ENCODE measurements at places on chromosomes 2 and 18.

DNA sequence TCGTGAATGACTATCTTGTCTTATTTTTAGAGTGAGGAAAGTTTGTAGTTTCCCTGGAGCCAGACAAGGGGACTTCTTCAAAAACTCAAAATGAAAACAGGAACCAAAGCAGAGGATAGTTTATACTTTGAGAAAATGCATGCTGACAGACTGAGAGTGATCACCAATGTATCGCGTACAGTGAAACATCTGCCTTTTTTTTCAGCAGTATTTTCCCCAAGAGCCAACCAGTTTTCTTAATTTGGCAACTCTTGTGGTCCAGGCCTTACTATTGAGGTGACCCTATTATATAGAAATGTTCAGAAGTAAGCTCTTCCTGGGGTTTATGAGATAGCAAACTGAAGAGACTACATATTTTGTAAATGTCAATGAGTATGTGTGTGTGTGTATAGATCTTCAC lies 153.7 kb upstream of the VRK2 start:
- no peak for DNase-seq

- DNase-seq: no peak
Measured at GRCh38 chr2:24400207-24400907, 40.0 kb upstream of the ITSN2 start.

GRCh38 chr18:26185267-26185666 lies 41.0 kb upstream of the TAF4B start:
- no peak for DNase-seq

DNA sequence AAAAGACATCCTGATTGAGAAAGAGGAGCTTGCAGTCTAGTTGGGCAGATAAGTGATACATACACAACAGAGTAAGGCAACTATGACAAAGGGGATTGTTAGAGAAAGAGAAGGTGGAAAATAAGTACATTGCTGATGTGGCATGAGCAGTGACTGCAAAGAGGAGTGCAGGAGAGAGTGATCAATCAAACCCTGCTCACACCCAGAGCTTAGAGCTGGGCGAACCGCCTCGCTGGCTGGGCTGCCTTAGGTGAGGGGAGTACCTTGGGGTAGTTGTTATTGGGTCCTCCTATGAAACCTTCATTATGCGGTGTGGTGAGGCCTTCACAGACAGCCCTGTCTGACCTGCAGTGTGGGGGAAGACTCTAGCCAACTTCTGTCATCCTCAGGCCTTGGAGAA lies 161.7 kb downstream of the FHOD3 start:
- no peak for DNase-seq

DNA sequence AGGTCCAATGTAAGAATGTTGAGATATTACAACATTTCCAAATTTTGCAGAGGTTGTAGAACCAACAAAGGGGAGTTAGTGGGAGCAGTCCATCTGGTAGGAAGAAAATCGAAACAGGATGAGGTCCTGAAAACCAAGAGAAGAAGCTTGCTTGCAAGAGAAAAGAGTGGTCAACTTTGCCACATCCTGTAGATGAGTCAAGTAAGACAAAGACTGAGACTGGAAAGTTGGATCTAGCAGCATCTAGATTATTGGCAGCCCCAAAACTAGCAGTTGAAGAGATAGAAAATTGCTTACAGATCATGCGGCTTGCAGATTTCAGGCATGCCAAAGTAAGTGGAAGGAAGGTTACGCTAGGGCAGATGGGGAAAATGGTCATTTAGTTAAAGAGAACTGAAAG lies 378.9 kb downstream of the GRB14 start:
- DNase-seq: no peak

GRCh38 chr2:57313678-57314077 lies 732.9 kb upstream of the VRK2 start:
- DNase-seq: no peak

Data from activated CD4-positive, alpha-beta T cell treated with anti-CD3 and anti-CD28 coated beads, Interleukin-2, Interleukin-4, amounts not matched to agents 100 ng/mL and 50 ng/mL, durations not matched to agents 16 hours and 8 hours (primary cell).